GM23248 (cell line): ENCODE measurements at places on chromosomes 12 and 14. TPM values are rescaled to one million over a fixed set of nuclear protein-coding genes. Genes with fewer than 3 reads are reported as not detected.
A peak's percentile ranks its signal among the peaks of the same experiment; 100 is the strongest.

The CLEC7A gene
- not detected in 2 replicates for total RNA-seq

- DNase-seq = peak; percentile 79
Observed at GRCh38 chr12:25130741-25131188, 64.2 kb downstream of the DNAI7 start.

- DNase-seq = no peak
Observed at GRCh38 chr12:96570579-96570978, 81.2 kb downstream of the CFAP54 start.

DNA sequence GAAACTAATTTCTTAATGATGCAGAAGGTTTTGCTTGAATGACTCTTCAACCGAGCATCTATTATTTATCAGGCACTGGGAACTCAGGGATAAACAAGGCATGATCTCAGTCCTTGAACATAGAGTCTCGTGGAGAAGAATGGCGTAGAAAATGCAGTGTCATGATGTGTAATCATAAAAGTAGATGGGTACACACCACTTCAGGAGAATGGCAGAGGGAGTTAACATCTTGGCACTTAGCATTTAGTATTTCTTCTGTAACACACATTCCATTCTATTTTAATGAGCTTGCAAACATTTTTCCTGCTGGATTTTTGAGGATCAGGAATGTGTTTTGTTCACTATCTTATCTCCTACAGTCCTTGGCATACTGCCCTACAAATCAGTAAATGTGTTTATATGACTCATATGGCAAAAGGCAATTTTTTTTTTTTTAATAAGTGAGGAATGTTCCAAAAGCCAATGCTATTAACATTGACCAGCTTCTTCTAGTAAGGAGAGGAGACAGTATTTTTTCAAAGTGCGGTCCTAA, 3.8 kb downstream of the TXNRD1 start:
- peak; percentile 97 for DNase-seq

GRCh38 chr12:95169368-95169767, 47.9 kb downstream of the FGD6 start:
- peak; percentile 75 for DNase-seq
